NCI-H2171 treated with DMSO at 0.1 percent for 48 hours (cell line): ENCODE measurements at places on chromosomes 1 and 21.

GRCh38 chr1:82517586-82517985 lies 716.9 kb downstream of the ADGRL2 start:
- no peak for DNase-seq

DNA sequence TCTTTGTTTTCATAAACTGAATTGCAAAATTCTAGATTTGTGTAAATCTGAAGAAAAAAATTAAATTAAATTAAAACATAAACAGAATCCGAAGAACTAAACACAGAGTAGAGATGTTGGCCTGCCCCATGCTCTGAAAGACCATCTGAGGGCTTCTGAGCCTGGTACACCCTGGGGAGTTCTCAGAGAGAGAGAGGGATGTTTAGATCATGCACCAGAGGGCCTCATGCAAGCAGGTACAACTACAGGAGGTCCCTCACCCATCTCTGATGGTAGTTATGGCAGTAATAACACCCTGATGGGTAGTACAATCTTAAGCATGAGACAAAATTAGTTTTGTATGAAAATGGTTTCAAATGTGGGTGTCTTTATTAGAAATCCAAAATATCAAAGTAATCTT lies 127.7 kb downstream of the TGFB2 start:
- DNase-seq: no peak

DNA sequence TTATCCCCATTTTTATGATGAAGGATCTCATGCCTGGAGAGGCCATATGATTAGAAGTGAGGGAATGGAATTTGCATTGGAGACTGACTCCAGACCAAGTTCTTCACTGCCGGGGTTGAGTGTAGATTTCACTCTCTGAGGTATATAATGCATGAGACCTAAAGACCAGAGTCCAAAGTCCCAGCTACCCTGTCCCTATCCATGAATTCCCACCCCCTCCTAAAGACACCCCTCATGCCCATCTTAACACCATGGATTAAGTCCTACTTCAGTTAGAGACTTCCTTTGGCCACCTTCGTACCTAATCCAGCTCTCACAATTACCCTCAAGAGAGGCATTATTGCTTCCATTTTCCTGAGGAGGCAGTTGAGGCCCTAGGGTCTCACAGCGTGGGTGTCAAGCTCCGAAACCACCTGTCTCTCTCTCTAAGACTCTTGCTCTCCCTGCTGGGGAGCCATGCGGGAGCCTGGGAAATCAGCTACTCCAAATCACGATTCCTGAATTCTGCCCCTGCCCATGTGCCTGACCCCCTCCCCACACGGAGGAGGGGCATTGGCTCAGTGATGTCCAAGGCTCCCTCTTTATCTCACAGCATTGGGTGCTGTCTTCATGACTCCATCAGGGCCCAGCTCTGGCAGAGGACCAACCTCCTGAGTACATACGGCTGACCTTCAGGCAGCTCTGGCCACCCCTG lies 11.7 kb upstream of the FOXO6 start:
- DNase-seq: no peak

DNA sequence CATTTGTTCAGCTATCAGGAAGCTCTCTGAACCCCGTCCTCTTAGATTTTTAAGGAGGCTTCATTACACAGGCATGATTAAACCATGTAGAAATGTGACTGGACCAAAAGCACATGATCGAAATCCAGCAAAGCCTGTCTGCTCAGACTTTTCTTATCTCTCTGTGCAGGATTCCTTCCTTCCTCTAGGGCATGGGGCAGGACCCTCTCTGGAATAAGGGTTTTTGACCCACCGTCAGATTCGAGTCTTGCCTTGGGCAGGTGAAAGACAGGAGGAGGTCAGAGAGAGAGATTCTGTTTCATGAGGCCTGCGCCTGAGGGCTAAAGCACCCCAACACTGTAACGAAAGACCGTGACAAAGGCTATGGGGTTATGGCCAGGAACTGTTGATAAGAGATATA lies 136.8 kb downstream of the RHOU start:
- no peak for DNase-seq

GRCh38 chr1:7975212-7975865 lies 13.8 kb downstream of the PARK7 start:
- DNase-seq: peak; percentile 78

GRCh38 chr1:10530756-10531495 lies 56.2 kb downstream of the PEX14 start:
- no peak for DNase-seq

DNA sequence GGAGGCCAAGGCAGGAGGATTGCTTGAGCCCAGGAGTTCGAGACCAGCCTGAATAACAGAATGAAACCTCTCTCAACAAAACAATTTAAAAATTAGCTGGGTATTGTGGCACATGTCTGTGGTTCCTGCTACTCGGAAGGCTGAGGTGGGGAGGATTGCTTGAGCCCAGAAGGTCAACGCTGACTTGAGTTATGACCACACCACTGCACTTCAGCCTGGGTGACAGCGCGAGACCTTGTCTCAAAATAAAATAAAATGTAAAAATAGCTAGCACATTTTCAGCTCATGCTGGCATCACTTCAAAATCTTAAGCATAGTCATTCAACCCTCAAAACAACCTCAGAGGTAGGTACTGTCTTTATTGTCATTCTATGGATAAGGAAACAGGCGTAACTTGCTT lies 6.4 kb downstream of the JAK1 start:
- no peak for DNase-seq

DNA sequence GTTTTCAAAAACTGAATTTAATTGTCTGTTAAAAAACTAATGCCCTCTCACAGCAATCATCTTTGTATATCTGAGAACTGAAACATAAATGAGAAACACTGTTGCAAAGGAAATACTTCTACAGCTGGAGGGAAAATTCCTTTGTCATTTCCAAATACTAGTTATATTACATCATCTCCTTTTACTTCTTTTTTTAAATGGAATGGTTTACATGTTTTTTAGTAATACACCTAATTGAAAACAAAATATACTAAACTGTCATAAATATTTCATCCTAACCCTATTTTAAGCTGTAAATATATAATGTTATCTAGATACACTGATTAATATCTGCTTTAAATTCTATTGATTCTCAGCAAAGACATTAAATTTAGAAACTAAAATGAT lies 19.1 kb downstream of the CDC42BPA start:
- no peak for DNase-seq

DNA sequence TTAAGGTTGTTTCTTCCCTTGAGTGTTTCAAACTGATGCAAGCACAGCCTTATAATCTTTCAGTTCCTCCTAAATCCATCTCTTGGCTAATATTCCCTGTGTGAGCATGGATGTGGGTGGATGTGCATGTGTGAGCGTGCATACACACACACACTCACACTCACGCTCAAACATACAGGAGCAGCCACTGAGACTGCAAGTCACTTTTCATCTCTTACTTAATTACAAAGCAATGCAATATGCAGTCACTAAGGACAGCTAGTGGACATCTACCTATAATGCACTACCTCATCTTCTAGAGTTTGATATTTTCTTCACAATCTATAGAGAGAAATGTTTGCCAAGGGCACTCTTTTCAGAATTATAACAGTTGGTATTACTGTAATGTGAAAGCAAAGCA lies 1.4 kb downstream of the ESRRG start:
- DNase-seq: peak; percentile 70

DNA sequence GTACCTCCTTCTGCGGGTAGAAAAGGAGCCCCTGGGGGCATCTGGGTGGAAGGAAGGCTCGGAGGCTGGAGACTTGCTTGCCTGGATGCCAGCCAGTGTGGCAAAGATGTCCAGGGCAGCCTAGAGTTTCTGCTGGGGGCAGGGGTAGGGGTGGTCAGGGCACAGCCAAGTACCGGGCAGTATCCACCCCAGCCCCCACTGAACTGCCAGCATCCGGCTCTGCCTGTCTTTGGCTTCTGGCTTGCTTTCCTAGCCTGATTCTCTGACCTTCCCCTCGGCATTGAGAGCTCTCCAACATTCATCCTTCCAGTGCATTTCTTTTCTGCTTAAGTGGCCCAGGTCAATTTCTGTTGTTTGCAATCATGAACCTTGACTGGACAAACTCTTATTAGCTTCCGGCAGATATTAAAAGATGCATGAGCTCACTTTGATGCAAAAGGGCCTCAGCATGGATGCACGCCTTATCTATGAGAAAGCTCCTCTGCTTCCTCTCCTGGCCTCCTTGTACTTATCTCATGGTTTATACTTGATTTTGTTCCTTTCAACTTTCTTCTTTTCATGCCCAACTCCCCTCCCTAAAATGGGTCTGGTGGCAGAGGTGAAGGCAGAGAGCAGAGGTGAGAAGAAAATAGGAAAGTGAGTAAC lies 116.9 kb downstream of the HLCS start:
- no peak for DNase-seq

DNA sequence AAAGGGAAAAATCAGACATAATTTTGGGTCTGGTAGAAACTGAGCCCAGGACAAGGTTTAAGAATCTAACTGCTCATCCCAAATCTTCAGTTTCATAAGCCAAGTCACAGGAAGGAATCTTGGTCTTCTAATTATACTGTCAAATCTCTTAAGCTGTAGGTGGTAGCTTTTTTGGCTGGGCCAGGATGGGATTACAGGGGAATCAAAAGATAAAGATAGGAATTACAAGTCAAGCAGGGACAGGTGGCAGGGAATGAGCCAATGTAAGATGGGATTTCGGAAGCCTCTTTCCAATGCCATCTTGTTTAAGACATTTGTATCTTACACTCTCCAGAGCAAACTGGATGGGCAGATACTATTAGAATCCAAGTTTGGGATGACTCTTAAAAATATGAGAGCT lies 383.5 kb downstream of the KCNH1 start:
- DNase-seq: no peak

DNA sequence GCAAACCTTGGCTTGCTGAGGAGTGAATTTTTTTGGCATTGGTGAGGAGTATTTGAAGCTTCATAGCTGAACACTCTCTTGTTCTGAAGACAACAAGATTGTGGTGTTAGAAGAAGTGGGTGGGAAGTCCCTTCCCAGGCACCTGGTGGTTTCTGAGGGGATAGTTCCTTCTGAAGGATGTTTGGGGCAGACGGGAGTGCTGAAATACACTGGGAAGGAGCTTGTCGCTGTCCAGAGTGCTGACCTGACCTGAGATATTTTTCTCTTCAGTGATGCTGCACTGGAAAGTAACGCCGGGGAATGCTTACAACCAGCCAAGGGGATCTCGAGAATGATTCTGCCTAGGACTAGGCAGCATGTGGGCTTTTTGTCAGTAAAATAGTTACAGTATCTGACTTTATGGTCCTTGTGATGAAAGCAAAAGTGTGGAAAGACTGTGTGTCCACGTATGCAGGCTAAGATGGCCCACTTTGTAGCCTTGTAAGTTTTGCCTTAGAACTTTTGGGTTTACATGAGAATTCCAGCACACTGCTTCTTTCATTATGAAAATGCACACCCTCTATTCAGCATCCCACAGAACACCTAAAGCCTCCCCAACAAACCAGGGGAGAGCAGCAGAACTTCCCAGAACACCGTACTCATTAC lies 33.1 kb upstream of the NFASC start:
- no peak for DNase-seq

DNA sequence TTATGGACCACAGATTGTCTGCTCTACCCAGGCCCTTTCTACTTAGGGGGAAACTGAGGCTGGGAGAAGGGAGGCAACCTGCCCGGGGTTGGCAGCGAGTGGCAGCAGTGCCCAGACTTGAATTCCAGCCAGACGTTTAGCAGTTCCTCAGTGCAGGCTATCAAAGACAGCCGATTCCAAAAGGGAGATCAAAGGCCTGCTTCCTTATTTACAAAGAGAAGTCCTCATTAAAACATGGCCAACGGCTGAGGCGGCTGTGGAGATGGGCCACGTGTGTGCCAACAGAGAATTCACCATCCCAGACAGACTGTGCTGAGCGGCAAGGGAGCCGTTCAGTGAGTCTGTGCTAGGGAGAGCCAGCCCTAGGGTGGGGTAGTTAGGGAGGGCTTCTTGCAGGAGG lies 27.7 kb downstream of the C1QB start:
- DNase-seq: no peak

DNA sequence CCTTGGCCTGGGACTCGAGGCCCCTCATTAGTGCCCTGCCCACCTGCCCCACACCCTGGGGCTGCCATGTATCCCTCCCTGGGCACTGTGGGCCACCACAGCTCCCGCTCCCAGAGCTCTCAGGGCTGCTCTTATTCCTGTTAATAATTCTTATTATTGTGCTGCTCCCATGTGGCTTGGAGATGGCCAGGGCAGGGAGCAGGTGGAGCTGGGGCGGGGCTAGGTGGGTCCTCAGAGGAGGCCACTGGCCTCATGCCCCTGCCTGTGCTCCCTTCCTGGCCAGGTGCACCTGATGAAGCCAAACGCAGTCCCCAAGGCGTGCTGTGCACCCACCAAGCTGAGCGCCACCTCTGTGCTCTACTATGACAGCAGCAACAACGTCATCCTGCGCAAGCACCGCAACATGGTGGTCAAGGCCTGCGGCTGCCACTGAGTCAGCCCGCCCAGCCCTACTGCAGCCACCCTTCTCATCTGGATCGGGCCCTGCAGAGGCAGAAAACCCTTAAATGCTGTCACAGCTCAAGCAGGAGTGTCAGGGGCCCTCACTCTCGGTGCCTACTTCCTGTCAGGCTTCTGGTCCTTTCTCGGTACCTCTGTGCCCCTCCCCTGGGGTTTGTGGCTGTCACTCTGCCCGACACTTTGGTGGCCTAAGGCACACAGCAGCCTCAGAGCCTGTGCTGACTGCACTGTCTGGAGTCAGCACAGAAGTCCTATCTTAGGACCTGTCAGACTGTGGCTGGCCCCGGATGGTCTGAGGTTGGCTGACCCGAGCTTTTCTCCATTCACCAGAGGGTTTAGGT lies 34.1 kb downstream of the BMP8A start:
- no peak for DNase-seq

- DNase-seq: no peak
These were observed 20.6 kb upstream of the MYCL start for GRCh38 chr1:39922251-39922688.

DNA sequence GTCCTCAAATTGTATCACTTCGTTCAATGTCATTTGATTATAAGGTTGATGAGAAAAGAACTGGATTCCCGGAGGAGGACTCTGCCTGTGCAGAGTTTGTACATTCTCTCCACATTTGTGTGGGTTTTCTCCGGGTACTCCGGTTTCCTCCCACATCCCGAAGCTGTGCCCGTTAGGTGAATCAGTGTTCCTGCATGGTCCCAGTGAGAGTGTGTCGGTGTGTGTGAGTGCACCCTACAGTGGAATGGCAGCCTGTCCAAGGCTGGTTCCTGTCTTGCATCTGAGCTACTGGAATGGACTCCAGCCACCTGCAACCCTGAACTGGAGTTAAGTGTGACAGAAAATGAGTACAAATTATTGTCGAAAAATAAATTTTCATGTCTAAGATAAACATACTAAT lies 92.2 kb upstream of the KCTD3 start:
- DNase-seq: no peak

DNA sequence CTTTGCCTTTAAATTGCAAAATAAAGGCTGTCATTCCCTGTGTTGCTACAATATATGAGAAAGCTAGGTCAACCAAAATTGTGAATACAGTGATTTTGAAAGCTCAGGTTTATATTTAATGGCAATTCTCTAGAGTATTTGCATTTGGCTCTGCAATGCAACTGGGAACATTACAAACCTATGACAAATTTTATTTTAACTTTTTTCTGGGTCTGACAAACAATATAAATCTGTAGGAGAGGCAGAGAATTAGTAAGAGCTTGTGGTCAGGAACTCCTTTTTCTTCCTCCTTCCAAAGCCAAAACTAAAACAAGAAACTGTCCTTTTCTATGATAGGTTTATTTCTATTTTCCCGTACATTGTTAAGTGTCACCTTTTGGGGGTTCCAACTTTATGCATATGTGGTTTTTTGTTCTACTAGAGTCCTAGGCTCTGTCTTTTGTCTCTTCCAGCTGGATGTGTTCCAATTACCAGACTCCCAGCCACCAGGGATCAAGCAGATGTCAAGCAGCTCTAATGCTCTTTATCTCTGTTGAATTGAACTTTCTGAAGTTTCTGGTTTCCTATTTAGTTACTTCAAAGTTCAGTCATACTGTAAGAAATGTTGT lies 106.9 kb downstream of the ASH1L start:
- DNase-seq: peak; percentile 30

GRCh38 chr1:119910618-119911017 lies 14.3 kb upstream of the ADAM30 start:
- no peak for DNase-seq
